GM13977 (cell line): ENCODE measurements at places on chromosomes 11 and 22.

DNA sequence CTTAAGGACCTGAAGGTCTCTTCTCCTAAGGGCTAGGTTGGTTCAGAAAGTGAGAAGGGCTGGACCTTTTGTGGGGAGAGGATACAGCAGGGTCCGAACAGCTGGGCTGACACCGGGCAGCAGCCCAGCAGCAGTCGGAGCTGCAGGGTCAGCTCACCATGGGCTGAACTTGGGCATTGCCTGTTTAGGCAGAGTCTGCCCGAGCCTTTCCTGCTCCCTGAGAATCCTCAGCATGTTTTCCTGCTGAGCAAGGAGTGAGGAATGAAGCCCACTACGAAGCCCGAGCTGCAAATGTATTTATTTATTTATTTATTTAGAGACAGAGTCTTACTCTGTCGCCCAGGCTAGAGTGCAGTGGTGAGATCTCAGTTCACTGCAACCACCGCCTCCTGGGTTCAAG lies 83.9 kb downstream of the PTPRJ start:
- no peak for DNase-seq

GRCh38 chr11:77121096-77121640 lies 6.9 kb upstream of the MYO7A start:
- DNase-seq = no peak

- DNase-seq = no peak
These were observed 129.0 kb downstream of the TEAD1 start for GRCh38 chr11:12803086-12803826.

- peak; percentile 18 for DNase-seq
These were observed 94.9 kb downstream of the SLC17A6 start for GRCh38 chr11:22433094-22433455.

GRCh38 chr22:31120230-31120629 lies 2.5 kb upstream of the INPP5J start:
- DNase-seq = no peak

- DNase-seq = no peak
These were observed 24.5 kb downstream of the RPUSD4 start for GRCh38 chr11:126186708-126187529.

GRCh38 chr11:69123593-69124545 lies 31.9 kb upstream of the SMIM38 start:
- DNase-seq = no peak

- DNase-seq = no peak
These were observed 32.5 kb upstream of the LMO2 start for GRCh38 chr11:33924341-33924740.

- DNase-seq = no peak
These were observed 661 bp upstream of the CDPF1 start for GRCh38 chr22:46250783-46251125.

GRCh38 chr11:114816791-114817190 lies 138.5 kb downstream of the NXPE2 start:
- DNase-seq = no peak

DNA sequence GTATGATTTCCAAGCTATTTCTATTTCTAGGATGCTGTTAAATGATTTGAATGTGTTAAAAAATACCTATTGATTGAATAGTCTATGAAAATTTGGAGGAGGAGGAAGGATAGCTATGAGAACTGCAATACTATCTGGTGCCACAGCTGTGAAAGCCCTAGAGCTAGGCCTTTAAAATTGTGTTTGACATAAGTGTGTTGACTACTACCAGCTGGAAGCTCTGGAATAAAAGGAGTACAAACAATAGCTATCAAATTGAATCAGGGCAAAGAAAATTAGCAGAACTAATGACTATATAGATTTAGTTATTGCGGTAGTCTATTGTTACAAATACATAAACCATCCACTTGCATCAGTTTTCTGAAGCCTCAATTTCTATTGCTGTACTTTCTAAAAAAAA lies 124.8 kb upstream of the CNTN5 start:
- no peak for DNase-seq

- DNase-seq = no peak
These were observed 129.1 kb upstream of the ARHGAP42 start for GRCh38 chr11:100557830-100558611.

- no peak for DNase-seq
These were observed 5.3 kb downstream of the PATZ1 start for GRCh38 chr22:31340765-31341247.

- DNase-seq = no peak
These were observed 10.8 kb downstream of the CEP295 start for GRCh38 chr11:93672280-93672679.

DNA sequence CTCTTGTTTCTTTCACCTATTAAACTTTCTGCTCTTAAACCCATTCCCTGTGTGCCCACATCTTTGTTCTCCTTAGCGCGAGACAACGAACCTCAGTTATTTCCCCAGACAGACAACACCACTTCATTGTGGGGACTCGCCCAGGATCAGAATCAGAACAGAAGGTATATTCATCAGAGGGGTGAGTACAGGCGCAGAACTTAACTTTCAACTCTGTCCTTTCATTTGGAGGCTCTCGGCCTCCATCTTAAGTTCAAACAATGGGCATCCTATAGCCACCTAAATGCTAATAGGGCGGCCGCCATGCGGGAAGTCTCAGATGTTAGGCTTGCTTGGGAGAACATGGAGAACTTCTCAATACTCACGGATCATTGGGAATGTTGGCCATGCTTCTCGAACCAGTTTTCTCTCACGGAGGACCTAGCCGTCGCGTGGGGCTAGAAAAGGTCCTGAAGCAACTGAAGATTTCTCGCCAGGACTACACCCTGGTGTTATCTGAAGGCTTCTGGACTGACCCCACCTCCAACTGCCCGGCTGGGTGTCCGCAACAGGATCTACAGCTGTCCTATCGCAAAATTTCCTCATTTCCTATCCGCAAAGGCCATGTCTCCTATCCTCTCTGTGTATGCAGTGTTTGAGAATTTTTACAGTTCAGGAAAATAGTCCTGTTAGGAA lies 13.4 kb upstream of the HYLS1 start:
- DNase-seq = no peak

GRCh38 chr11:61916737-61917333 lies 531 bp downstream of the RAB3IL1 start:
- peak; percentile 42 for DNase-seq

GRCh38 chr11:77779935-77780334 lies 40.6 kb downstream of the RSF1 start:
- no peak for DNase-seq

- DNase-seq = no peak
These were observed 37.0 kb downstream of the ENTHD1 start for GRCh38 chr22:39856588-39856987.

DNA sequence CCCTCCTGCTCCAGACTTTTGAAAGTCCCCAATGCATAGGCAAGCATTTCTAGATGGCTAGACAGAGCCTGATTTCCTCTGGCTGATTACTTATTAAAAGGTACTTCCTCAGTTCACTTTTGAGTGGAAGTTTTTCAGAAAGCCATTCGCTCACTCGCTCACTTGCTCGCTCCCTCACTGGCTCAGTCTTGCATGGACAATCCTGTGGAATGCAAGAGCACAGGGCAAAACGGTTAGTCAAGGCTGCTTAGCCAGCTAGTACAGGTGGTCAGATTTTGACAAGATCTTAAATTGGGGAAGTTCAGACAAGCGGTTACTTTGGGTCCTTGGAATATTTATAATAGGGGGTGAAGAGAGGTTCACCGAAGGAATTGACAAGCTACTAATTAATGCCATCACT lies 101.0 kb downstream of the ARL14EP start:
- DNase-seq = no peak

- DNase-seq = no peak
These were observed 69.0 kb downstream of the UBASH3B start for GRCh38 chr11:122724520-122724919.

DNA sequence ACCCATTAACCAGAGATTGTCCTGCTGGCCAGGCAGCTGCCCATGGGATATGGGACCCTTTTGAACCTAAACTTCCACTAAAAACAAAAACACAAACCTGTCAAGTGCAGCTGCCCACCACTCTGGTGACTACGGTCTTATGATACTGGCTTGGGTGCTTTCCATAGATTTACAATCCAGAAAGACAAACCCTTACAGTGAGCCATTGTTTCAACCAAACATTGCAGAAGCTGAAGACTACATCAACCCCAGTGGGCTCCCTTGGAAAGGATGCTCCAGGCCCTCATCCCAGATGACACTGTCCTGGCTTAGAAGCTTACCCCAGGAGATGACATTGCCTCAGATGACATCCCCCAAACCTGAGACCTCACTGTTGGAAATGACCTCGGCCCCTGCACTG lies 56.9 kb upstream of the WNT11 start:
- no peak for DNase-seq

- DNase-seq = peak; percentile 33
These were observed 25.9 kb downstream of the PIWIL4 start for GRCh38 chr11:94593030-94593429.

DNA sequence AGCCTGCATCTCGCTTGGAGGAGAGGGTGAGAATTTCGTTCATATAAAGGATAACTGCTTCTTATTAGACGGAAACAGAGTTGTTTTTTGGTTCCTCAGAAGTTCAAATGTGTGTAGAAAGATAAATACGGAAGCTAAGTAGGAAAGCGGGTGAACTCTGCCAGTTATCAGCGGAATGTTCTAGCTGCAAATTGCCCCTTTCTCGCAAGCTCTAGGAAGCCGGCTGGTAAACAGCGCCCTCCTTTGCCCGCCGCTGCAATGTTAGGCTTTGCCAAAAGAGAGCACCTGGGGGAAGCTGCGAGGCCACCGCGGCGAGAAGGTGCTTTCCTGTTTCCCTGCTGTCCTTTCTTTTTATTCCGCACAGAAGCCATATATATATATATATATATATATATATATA lies 67.0 kb downstream of the IGLL5 start:
- no peak for DNase-seq

GRCh38 chr11:63903884-63904283 lies 13.1 kb downstream of the RCOR2 start:
- DNase-seq = no peak
